Esophagus squamous epithelium (tissue), 5 donors: ENCODE measurements at places on chromosomes 5 and 9.

DNA sequence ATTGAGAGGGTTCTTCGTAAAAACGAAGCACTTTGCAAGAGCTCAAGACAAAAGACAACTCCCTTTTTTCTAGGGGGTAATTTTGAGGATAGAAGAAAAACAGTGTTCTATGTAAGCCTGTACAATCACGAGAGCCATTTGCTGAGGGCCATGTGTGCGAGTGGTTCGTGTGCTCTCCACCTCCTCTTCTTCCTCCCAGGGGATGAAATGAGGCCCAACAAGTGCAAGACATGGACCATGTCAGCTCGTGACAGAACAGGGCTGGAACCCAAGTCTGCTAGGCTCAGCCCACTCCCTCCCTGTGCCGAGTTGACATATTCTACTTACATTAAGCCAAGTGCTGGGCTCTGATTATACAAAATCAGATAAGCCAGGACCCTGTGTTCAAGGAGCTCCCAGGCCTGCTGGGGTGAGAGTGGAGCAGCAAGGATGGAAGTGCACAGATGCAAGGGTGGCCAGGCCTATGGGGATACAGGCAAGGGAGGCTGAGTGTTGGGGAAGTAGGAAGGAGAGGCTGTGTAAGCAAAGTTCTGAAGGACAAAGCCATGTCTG is 97.9 kb upstream of the MSX2 start:
- no peak for DNase-seq

DNA sequence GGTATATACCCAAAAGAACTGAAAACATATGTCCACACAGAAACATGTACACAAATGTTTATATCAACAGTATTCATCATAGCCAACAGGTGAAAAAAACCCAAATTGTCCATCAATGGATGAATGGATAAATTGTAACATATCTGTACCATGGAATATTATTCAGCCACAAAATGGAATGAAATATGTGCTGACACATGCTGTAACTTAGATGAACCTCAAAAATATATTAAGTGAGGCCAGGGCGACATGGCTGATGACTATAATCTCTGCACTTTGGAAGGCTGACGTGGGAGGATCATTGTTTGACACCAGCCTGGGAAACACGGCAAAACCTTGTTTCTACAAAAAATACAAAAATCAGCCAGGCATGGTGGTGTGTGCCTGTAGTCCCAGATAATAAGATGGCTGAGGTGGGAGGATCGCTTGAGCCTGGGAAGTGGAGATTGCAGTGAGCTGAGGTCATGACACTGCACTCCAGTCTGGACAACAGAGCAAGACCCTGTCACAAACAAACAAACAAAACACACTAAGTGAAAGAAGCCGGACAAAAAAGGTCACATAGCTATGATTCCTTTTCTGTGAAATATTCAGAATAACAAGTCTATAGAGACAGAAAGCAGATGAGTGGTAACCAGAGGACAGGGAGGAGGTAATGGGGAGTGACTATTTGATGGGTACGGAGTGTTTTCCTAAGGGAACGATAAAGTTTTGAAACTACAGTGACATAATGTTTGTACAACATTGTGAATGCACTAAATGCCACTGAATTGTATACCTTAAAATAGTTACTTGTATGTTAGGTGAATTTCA is 11.4 kb downstream of the KYAT1 start:
- no peak for DNase-seq

DNA sequence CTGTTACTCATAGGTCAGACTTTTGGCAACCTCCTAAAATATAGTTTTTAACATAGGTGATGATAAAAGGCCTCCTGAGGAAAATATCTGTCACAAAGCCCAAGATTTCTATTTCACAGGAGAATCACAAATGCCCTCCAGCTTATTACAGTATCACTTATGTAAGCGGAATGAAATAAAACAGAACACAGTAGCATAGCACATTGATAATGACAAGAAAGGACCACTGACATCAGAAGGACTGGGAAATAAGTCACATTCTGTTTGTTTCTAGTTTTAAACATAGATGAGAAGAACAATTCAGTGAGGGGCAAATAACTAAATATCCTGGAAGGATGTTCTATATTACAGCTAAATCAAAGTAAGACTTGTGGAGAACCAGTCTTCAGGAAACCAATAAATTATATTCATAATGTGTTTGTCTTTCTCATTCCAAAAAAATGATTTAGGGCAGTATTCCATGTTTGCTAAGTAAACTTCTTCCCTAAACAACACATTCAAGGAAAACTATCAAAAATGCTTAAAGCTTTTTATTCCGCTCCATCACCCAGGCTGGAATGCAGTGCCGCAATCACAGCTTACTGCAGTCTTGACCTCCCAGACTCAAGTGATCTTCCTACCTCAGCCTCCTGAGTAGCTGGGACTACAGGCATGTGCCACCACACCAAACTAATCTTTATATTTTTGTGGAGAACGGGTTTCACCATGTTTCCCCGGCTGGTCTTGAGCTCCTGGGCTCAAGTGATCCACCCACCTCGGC is 20.8 kb upstream of the CTNNAL1 start:
- no peak for DNase-seq

DNA sequence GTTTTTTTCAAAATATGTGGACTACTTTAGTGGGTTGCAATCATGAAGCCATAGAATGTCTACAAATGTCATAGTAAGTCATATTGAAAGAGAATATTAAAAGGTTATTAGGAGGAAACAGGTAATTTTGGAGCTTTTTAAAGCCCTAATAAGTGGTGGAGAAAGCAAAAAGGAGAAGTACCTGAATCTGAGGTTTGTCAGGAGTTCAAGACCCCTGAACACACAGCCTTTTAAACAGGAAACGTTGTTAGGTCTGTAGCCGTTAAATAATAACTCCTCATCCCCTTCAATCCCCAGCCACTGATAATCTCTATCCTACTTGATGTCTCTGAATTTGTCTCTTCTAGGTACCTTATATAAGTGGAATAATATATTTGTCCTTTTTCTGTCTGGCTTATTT is 51.1 kb downstream of the SPEF2 start:
- DNase-seq, result no peak

DNA sequence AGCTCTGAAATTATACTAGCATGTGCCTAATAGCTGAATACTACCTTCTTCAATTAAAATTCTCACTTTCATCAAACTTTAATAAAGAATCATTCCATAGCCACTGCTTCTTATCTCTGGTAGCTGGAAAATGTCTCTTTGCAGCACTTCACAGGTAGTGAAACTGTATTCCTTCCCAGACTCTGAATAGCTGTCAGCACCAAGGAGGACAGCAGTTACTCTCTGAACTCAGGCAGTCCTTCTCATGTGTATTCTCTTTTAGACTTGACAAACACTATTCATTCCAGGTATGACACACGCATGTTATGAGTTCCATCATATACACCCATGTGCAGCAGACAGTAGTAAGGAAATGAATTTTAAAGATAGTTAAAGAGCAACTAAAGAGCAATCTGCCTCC is 627.1 kb downstream of the EFNA5 start:
- DNase-seq, result no peak

GRCh38 chr5:5164163-5164562 is 24.0 kb downstream of the ADAMTS16 start:
- no peak for DNase-seq

DNA sequence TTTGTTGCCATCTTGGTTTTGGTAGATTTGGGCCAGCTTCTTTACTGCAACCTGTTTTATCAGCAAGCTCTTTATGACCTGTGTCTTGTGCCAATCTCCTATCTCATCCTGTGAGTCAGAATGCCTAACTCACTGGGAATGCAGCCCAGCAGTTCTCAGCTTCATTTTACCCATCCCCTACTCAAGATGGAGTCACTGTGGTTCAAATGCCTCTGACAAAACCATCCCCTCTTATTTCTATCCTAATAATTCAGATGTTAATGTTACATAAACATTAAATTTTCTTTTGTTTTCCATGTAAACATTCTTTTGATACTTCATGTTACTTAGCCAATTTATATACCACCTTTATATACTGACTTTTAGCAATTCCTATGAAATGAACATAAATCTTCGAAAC is 746.3 kb downstream of the CDH18 start:
- DNase-seq, result no peak

GRCh38 chr9:129665389-129665775 is at the start of gene PRRX2:
PRRX2 (plus strand) TSS chr9:129665647; CDS start chr9:129665868, 221 bp downstream.
- DNase-seq, result no peak

DNA sequence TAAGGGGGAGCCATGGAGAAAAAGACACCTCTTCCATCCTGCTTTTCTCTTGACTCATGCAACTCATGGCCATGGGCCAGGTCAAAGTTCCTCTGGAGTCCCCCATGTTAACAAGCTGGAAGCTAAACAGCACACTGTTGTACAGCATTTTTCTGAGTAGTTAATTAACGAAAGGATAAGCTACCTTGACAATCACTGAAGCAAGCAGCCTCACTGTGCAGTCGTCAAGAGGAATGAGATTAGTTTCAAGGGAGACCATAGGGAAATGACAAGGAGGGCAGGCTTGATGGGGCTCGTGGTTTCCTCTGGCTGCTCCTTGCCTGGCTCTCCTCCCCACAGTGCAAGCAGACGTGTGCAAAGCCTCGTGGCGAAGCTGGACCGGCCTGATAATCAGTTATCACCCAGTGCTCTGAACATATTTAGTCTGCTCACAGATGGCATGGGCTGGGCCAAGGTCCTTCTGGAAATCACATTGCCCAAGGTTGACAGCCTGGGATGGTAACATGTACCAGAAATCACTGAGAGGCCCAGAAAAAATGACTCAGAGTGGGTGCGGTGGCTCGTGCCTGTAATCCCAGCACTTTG is 209.5 kb downstream of the SLIT3 start:
- no peak for DNase-seq

DNA sequence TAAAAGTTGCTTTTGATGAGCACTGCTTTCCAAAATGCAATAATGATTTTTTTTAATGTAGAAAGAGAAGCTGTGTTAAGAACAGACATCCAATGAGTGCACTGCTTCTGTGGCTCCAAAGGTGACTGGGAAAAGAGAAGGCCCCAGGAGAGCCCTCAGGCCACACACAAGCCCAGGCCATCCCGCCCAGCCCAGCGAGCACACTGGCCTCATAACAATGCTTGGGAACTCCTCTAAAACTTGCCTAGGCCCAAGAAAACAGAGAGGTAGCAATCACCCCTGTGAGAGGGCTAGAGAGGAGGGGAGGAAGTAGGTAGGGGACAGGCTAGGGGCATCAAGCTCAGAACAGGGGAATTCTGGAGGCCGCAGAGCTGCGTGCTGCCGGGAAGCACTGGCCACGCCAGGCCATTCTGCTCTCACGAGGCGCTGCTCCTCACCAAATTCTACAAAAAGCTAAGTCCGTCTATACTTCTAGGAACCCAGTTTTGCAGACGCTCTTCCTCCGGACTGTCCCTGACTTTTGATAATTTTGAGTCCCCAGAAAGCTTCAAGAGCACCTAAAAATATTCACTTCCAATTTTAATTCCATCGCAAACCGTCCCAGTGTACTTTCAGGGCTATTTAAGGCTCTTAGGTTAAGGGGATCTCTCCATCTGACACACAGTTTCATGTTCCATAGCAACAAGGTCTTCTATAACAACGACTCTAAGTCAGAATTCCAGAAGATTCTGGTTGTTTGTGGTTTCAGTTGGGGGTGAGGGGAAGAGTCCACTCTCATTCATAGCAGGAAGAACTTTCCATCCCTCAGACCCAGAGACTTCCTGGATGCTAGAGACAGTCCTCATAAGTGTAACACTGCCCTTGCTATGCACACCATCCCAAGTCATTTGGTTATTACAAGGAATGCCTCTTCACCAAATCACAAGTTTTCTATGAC is 51.0 kb downstream of the HABP4 start:
- no peak for DNase-seq

GRCh38 chr5:167754501-167755021 is 536.9 kb upstream of the WWC1 start:
- no peak for DNase-seq

DNA sequence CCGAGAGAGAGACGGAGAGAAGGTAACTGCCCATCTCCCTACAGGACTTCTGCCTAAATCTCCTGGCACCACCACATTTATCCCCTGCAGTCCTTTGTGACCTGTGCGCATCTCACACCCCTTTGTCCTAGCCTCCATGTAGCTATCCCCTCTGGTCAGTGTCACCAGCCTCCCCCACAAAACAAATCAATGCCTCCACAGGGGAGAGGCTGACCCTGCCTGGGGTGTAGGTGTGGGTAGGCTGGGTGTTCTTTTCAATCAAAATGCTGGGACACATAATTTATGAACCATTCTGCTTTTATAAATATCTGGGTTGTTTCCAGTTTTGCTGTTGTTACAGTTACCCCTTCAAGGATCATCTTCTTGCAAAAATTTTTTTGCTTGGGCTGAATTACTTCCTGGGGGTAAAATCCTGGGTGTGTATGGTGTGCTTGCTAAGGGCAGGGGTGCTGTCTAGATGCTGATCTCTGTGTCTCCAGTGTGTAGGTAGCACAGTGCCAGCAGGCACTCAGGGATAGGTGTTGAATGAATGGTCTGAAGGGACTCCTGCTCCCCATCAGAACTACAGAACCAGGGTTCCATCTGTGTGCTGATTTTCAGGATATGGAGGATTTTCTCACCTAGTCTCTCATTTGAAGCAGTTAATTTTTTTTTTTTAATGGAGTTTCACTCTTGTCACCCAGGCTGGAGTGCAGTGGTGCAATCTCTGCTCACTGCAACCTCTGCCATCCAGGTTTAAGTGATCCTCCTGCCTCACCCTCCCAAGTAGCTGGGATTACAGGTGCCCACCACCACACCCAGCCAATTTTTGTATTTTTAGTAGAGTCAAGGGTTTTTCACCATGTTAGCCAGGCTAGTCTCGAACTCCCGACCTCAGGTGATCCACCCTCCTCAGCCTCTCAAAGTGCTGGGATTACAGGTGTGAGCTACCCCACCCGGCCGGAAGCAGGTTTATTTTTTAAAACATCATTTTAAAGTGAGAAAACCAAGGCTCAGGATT is at the start of gene GARIN3:
Gene GARIN3, minus strand, starts transcription at position 51 of the 1,000 bp plus-strand sequence. CDS start 96 bp downstream, outside the sequence.
- no peak for DNase-seq

DNA sequence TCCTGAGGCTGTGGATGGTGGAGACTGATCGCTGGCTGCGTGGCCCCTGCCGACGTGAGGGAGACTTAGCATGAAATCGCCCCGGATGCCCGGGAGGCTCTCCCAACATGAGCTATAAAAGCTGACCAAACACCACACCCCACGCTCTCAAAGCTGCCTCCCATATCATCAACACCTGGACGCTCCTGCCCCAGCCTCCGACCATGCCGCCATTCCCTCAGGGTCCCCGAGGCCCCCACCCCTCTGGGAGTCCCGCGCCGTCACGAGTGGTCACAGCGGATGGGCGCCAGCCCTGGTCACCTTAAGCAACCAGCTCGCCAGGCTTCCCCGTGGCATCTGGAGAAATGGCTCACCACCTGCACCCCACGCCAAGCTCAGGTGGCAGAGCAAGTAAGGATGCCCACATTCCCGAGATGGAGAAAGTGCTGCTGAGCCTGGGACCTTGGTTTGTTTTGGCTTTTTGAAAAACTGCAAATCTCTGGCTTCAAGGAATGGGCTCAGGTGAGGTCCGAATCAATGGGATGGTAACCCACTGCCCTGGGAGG is 196.0 kb downstream of the MED10 start:
- no peak for DNase-seq
